ENCODE measurements at places on chromosomes 6 and 20.

DNA sequence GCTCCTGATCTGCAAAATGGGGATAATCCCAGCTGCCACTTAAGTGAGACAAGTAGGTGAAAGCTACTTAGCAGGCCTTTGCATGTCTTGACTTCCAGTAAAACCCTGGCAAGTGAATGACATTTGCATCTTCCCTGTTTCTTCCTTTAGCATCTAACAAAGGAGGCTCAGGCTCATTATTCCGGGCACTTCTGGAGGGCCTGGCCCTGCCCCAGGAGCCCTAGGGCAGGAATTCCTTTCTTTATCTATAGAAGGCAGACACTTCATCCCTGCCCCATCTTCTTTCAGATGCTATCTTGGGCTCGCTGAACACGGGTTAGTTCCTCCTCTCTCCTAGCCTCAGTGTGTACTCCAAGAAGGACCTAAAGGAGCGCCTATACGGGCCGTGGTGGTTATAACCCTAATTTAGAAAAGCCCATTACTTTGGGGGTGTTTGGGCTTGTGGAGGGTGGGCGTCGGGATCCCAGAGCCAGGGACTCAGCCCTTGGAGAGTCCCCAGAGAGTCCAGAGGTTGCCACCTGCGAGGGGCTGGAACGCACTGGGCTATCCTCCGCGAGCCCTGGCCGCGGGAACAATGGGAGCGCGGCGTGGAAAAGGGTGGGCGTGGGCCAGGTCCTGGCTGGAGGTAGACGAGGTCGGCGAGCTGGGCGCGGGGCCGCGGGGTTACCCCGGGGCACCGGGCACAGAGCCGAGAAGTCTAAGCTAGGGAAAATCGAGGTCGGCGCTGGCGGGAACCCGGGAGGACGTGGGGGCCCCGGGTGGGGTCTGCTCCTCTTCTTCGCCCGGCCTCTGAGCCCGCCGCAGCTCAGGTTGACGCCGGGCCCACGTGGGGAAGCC lies 62.8 kb upstream of the EPB41L1 start:
- no peak for DNase-seq

DNA sequence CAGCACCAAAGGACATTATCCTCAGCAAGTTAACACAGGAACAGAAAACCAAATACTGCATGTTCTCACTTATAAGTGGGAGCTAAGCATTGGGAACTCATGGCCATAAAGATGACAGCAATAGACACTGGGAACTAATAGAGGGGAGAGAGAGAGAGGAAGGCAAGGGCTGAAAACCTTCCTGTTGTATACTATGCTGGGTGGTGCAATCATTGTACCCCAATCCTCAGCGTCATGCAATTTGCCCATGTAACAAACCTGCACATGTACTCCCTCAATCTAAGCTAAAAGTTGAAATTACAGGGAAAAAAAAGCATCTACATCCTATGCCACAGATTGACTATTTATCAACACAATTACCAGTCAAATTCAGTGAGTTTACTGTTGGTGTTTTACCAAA lies 20.0 kb upstream of the VNN1 start:
- no peak for DNase-seq

DNA sequence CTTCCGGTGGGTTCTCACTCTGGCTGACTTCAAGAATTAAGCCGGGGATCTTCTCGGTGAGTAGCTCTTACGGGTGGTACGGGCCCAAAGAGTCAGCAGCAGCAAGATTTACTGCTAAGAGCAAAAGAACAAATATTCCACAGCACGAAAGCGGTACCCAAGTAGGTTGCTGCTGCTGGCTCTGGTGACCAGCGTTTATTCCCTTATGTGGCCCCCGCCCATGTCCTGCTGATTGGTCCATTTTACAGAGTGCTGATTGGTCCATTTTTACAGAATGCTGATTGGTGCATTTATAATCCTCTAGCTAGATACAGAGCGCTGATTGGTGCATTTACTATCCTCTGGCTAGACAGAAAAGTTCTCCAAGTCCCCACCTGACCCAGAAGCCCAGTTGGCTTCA lies 44.3 kb downstream of the FAM50B start:
- DNase-seq: no peak

DNA sequence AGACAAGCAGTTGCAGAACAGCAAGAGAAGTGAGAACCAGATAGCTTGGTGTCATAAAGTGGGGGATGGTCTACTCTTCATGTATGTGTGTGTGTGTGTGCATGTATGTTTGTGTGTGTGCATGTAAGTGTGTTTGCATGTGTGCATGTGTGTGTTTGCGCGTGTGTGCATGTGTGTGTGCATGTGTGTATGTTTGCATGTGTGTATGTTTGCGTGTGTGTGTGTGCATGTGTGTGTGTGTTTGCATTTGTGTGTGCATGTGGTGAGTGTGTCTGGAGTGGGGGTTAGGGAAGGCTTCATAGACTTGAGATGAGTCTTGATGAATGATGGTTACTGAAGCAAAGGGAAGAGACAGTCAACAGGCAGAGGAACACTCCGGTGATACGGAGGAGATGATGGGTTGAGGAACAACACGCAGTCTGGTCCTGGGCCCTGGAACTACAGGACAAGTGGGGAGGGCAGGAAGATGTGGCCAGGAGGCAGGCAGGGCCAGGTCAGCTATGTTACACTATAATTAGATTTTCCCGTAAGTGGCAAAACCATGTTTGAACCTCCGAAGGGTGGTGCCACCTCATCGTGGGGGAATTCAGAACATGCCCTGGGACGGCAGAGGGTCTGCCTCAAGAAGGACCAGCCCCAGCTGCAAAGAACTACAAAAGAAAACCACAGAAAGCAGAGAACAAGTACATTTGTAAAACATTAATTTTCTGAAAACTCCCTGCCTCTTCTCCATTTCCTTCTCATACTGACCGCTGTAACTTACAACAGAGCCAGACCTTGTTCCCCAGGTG lies 38.7 kb upstream of the PDE10A start:
- DNase-seq: no peak

DNA sequence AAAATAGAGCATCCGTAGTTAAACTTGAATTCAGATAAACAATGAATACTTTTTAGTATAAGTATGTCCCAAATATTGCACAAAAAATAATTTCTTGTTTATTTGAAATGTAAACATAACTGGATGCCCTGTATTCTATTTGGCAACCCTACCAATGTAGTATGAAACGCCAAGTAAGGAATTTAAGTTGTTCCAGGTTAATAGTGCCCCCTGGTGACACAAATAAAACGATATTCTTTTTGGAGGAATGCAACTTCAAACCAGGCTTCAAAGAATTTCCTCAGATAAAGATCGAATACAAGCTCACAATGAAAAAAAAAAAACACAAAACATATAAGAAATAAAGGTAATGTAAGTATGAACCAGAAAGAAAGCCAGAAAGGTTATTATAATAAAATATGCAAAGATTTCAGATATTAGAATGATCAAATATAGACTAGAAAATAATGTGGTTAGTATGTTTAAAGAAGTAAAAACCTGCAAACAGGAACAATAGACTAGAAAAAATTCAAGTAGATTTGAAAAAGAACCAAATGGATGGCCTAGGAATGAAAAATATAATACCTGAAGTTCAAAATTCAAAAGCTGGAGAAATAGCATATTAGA lies 18.4 kb upstream of the AKAP7 start:
- DNase-seq: no peak

DNA sequence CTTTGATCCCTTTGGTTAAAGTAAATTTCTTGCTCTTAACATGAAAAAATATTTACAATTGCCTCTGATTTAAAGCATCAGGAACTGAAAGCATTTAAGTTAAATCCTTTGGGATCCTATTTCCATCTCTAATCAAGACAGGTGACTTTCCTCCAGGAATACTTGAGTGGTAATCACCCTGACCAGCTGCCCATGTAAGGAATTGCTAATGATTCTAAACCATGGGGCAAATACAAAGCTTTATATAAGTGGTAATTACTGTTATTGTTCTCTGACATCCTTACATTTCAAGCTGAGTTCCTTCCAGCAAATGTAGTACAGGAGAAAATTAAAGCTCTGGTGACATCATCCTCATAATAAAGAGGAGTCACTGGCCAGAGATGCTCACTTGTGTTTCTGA lies 100.6 kb downstream of the CRYBG1 start:
- no peak for DNase-seq

- DNase-seq: no peak
These were observed 726 bp upstream of the ARFGEF3 start for GRCh38 chr6:138161088-138161337.

GRCh38 chr20:420721-421574 lies 12.8 kb downstream of the RBCK1 start:
- DNase-seq: no peak

DNA sequence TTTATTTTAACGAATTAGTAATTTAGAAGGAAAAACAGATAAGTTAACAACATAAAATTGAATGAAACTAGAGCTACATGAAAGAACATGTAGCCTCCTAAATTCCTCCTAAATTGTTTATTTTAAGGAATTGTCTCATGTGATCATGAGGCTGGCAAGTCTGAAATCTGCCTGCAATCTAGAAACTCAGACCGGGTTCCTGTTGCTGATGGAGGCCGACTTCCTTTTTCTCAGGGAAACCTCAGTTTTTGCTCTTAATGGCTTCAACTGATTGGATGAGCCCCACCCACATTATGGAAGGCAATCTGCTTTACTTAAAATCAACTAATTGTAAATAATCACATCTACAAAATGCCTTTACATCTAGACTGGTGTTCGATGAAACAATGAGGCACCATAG lies 267.6 kb upstream of the PRND start:
- DNase-seq: no peak

- no peak for DNase-seq
These were observed 136.8 kb upstream of the RPS6KA2 start for GRCh38 chr6:166763606-166764472.

DNA sequence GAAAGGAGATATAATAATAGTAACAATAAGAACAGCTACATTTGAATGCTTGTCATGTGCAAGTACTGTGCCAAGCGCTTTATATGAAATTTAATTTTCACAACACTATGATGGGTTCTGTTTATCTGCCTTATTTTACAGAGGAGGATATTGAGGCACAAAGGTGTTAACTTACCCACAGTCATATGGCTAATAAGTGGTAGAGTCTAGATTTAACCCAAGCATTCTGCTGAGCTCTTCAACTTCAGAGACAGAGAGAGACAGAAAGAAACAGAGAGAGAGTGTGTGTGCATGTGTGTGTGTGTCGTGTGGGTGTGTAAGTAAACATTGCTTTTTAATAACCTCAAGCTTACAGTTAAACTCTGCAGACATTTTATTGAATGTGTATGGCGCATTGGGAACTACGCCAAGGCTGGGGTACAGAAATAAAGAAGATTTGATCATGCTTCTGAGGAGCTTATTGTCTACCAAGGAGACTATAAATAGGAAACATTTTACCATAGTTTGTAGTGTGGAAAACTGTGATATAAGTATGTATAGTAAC lies 12.9 kb downstream of the TBPL1 start:
- DNase-seq: no peak
